Stimulated activated CD8-positive, alpha-beta memory T cell treated with anti-CD3 and anti-CD28 coated beads, Interleukin-7, amount 100 ng/mL, for 48 hours (primary cell): ENCODE measurements at places on chromosomes 1 and 21.

- no peak for DNase-seq
Measured at GRCh38 chr1:225724251-225724650, 53.4 kb upstream of the SRP9 start.

DNA sequence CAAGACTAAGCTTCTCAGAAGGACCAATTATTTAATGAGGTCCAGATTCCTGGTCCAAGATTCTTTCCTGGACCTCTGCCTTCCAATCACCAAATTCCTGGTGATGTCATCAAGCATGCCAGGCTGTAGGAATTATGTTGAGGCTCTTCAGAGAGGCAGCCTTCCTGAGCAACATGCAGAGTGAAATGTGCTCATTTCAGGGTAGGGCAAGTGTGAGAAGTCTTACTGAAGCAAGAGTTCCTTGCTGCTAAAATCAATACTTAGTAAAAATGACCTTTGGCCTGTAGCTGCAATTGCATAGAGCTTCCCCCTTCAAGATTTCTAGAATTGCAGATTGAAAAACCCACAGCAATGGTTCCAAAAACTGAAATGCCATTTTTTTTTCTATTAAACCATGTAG is 31.7 kb upstream of the BCAR3 start:
- no peak for DNase-seq

GRCh38 chr1:170804879-170805278 is 130.5 kb upstream of the MROH9 start:
- DNase-seq = no peak

- DNase-seq = no peak
Measured at GRCh38 chr1:217681806-217682205, 50.7 kb downstream of the SPATA17 start.

DNA sequence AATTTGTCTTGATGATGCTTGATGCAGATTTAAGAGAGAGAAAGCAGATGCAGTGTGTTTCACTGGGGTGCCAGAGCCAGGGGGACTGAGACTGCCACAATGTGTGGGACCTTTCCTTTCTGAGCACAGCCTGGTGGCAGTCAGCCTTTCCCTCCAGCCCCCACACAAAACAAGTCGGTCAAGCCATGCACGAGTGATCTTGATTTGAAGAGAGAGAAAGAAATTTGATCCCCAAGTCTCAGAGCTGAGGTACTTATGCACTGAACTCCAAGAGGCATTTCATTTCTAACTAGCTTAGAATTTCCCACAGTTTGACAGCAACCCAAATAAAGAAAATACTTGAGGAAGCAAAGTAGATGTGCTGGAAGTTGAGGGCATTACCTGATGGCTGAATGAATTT is 193.8 kb downstream of the ST6GALNAC3 start:
- no peak for DNase-seq

DNA sequence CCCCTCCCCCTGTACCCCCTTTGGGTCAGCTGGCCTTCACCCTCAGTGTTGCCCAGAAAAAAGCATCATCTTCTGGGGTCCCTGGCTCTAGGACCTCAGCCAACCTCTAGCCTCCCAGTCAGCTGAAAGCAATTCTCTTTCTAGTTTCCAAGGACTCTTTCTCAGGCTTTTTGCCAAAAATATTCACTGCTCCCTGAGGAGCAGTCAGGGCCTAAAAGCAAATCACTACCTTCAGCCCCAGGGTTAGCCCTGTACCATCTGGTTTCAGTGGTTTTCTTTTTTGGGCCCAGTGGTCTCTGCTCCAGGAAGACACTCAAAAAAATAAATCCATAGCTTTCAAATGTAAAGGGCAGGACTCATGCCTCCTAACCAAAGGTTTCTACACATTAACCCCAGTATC is 3.1 kb upstream of the LMOD1 start:
- no peak for DNase-seq

DNA sequence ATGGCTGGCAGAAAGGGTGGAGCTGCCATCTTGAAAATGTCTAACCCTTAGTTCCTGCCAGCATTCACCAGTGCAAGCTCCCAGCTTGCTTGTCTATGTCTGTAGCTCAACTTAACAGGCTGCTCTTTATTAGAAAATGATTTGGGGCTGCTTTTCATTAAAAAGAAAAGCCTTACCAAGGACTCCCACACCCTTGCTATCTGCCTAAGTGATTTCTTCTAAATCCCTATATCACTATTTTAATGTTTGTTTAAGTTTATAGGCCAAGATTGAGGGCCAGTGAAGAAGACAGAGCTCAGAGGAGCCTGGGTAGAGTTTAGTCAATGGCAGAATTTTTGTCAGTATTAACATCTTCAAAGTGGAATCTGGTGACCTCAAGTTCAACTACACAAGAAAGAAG is 336.8 kb upstream of the CHRM3 start:
- DNase-seq = no peak

DNA sequence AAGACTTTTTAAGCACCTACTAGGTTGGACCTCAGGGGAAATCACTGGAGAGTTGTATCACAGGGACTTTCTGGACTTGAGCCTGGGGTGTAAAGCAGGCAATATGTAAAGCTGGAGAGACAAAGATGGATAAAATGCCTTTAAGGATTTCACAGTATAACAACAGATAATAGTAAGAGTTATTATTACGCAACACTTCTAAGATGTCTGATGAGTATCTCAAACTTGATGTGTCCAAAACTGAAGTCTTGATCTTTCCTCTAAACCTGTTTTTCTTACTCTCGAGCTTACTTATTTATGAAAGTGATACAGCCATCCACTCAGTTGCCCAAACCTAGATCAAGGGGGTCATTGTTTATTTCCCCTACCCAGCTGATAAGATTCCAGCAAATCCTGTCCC is 2.1 kb upstream of the STRIP1 start:
- no peak for DNase-seq

DNA sequence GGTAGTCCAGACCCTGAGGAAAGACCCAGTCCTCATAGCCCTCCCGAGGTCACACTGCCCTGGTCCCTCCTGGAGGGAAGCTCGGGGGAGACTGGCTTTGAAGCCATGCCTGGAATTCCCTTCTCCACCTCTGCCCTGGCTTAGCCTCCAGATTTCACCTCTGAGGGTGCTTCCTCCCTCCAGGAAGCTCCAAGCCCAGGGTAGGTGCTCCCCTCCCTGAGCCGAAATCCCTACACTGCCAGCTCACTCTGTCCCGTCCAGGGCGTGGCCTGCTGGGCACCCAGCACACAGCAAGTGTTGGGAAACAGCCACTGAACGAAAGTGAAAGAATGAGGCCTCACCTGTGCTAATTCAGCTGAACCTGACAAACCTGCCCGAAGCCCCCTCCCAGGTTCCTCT is 6.0 kb upstream of the TNFRSF25 start:
- DNase-seq = no peak

GRCh38 chr1:97630281-97630680 is 290.6 kb downstream of the DPYD start:
- no peak for DNase-seq

- no peak for DNase-seq
Measured at GRCh38 chr1:228031276-228031995, 24.6 kb downstream of the WNT3A start.

DNA sequence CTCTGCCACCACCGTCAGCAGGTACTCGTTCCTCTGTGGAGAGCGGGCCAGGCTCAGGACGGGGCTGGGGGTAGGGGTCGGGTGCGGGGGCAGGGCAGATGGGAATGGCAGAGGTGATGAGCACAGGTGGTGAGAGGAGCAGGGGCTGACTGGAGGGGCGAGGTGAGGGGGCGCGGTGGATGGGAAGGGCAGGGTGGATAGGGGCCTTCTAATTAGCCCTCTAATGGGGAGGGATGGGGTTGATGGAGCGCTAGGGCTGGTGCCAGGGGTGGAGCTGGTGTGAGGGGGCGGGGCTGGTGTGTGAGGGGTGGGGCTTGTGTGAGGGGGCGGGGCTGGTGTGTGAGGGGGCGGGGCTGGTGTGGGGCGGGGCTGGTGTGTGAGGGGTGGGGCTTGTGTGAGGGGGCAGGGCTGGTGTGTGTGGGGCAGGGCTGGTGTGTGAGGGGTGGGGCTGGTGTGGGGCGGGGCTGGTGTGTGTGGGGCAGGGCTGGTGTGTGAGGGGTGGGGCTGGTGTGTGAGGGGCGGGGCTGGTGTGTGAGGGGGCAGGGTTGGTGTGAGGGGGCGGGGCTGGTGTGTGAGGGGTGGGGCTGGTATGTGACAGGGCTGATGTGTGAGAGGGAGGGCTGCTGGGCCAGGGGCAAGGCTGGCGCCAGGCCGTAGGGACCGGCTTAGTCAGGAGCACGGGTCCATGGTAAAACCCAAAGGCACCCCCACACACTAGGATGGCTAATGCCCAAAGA is 5.9 kb downstream of the KRTAP10-1 start:
- DNase-seq = no peak

- DNase-seq = no peak
Measured at GRCh38 chr1:204105131-204105515, 32.2 kb downstream of the SOX13 start.

GRCh38 chr1:44296806-44297205 is 58.3 kb downstream of the ERI3 start:
- DNase-seq = no peak

- DNase-seq = no peak
Measured at GRCh38 chr1:208100906-208101305, 143.3 kb downstream of the PLXNA2 start.

GRCh38 chr1:245718123-245718522 is 563.3 kb downstream of the KIF26B start:
- no peak for DNase-seq

DNA sequence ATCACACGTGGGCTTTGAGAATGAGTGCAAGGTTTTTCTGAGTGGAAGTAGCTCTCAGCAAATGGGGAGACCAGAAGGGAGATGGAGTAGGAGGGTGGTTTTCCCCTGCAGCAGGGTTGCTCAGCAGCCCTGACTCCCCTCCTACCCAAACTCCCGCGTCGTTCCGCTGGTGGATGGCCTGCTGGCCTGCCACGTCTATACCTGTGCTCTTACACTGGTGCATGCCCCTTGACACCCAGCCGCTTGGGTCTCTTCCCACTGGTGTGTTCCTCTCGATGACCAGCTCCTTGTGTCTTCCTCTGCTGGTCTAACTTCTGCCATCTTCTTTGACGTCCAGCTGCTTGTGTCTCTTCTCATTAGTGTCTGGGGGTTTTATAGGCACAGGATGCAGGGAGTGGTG is 1797.9 kb downstream of the NCAM2 start:
- DNase-seq = no peak

DNA sequence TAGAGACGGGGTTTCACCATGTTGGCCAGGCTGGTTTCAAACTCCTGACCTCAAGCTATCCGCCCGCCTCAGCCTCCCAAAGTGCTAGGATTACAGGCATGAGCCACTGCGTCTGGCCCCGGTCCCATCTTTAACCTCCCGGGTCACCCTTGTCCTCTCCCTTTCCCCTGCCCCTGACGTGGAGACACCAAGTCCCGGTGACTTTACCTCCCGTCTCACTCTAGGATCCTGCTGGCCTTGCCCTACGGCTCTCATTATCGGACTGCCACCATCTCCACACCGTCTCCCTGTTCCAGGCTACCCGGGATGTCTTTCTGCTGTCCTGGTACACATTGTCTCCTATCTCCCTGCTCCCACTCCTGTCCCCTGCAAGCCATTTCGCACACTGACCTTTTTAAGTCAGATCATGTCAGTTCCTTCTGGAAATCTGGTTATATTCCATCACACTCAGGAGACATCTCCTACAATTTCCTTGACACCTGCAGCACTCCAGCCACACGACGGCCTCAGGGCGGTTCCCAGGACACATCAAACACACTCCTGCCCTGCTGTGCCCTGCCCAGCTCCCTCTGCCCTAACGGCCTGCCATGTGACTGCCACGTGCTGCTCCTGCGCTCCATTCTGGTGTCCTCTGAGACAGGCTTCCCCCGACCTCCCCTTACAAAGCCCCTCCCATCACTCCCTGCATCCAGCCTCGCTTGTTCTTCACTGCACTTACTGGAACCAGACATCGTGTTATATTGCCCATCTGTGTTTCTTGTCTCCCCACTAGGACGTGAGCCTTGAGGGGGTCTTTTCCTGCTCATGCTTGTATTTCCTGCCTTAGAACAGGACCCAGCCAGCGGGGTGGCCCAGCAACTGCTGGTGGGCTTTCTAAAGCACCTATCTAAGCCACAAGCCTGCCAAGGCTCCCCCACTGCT is 32.7 kb downstream of the TTC39A start:
- no peak for DNase-seq

DNA sequence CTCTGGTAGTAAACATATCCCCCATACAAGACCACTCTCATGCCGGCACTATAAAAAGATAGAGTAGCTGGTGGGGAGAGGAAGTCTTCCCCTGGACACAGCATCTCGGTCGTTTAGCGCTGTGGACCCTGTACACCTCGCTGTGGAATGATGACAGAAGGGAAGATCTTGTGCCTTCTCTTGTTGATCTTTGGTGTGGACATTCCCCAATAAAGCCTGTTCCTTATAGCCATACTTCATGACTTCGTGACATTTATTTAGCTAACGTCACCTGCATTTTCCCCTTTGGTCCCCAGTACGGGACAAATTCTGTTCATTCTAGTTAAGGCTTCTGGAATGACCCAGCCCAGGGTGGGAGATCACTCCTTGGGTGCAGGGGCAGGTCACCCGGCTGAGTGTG is 24.9 kb upstream of the MAP10 start:
- no peak for DNase-seq

DNA sequence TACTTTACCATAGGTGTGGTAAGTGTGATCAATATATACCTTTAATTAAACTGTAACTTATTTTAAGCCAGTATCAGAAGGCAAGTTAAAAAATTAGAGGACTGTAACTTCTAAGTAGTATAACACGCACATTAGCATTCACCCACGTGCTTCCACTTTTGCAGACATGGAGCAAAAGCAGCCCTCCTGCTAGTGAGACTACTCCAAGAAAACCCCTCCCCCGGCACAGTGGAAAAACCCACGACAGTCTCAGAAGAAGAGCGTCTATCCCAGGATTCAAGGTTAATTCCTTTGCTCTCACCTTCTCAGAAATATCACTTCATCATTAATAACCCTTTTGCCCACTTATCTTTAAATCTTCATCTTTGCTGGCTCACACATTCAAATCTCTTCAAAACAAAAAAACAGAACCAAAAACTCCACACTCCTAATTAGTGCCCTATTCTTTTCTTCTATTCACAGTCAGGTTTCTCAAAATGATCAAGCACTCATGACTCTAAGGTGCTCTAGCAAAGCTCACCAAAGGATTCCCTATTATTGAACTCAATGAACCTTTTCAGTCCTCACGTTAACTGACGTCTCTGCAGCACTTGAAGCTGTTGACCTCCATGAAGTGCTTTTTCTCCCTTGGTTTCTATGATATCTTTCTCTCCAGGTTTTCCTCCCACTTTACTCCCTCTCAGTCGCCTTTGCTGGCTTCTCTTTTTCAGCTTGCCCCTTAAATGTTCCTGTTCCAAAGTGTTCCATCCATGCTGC is 213.5 kb downstream of the SMYD3 start:
- no peak for DNase-seq

GRCh38 chr1:62025892-62026291 is 168.8 kb upstream of the L1TD1 start:
- DNase-seq = no peak

DNA sequence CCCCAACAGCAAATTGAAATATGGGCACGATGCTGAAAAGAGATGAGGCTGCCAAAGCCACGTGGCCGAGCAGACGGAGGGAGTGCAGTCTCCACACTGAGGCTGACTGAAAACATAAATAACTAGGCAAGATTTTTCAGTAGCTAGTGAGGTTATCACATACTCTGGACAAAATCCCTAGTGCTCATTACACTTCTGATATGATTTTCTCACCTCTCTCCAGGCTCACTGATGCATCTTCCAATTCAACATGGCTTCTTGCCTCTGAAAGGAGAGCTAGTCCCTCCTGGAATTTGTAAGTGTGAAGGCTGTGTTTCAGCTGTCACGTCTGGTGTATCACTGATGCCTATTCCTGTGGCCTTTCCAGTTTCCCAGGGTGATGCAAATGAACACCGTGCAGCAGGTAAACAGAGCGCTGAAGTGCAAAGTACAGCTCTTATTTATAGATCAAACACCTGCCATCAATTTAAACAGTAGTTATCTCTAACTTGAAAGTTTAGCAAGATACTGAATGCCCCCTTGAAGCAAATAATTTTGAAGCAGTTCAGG is 656.1 kb downstream of the KIF26B start:
- DNase-seq = no peak
